NCI-H1694 (cell line): ENCODE measurements at places on chromosomes 7 and 10.

DNA sequence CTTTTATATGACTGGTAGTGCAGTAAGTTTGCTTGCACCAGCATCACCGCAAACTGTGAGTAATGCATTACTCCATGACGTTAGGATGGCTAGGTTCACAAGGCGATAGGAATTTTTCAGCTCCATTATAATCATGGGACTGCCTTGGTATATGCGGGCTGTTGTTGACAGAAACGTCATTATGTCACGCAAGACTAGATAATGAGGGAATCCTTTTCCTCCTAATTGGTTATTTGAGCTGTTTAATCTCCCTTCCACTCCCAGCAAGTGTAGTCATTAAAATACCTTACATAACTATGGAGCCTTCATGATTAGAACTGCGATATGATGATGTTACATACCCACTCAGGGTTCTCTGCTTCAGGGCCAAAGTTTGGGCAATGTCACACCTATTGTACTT is 17.3 kb downstream of the KLLN start:
- no peak for DNase-seq

- peak; percentile 37 for DNase-seq
Observed at GRCh38 chr7:122438006-122438405, 133.5 kb upstream of the FEZF1 start.

- DNase-seq, result peak; percentile 26
Observed at GRCh38 chr7:107982042-107982840, 20.7 kb downstream of the LAMB1 start.

GRCh38 chr10:99975106-99975829 is 34.5 kb downstream of the DNMBP start:
- no peak for DNase-seq

GRCh38 chr10:4850397-4850796 is 24.4 kb downstream of the AKR1E2 start:
- DNase-seq, result no peak

DNA sequence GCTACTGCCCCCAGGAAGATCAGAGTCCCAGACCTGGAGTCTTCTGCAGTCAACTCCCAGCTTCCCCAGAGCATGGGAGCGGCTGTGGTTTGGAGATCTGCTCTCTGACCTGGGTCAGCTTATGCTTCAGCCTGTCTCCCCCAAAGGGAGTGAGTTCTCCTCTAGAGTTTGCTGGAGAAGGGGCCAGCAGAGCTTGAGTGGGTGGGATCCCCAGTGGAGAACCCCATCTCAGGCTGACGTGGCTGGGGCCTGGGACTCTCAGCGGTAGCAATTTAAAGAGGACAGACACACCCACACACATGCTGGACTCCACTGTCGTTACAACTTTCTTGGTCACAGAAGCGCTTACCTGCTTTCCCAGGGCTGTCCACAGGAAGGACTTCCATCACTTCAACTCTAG is 6.3 kb downstream of the UNC5B start:
- DNase-seq, result no peak

DNA sequence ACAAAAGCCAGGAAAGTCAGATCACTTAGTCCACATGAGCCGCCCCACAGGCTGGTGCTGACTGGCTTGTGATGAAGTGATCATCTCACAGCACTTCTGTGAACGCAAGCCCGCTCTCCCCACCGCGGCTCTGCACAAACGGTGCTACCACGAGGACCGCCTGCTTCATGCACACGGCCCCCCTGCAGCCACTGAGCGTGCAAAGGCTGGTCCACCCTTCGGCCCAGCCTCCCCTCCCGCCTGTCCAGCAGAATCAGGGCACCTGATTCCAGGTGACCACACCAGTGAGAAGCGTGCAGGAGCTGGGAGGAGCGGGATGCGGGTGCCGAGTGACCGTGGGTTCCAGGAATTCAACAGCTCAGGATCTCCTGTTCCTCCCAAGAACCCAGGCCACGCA is 32.2 kb downstream of the MAD1L1 start:
- no peak for DNase-seq

- no peak for DNase-seq
Observed at GRCh38 chr10:130631142-130632096, 495.2 kb downstream of the GLRX3 start.

DNA sequence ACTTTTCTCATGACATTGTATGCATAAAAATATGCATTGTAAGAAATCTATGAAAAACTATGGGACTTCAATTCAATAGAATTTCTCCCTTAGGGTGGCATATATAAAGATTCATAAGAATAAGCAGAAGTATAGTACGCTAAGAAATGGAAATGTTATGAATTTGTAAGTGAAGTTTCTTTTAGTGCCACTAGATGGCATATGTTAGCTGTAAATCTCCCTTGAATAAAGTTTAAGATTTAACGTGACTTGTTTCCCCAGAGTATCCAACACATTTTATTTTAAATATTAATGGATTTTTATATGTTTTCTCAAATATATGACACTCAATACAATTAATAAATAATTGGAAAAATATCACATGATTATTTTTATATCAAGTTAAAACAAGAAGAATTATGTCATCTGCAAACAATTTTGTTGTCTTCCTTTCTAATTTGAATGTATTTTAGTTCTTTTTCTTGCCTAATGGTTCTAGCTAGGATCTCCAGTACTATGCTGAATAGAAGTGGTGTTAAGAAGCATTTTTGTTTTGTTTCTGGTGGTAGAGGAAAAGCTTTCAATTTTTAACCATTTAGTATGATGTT is 287.2 kb downstream of the HGF start:
- DNase-seq, result no peak

DNA sequence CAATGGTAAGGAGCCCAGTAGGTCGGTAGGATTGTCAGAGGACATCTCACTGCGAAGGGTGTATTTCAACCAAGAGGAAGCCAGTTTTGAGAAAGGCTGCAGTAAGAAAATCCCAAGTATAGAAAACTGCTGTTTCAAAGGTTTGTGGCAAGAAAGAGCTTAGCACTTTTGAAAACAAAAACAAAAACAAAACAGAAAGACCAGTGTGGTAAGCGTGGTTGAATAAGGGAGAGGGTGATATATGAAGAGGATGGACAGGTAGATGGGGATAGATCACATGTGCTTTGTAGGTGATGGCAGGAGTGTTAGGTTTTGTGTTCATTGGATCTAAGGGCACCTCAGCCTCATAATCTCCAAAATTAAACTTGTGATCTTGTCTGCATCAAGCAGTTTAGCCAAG is 141.6 kb upstream of the WNT16 start:
- no peak for DNase-seq

GRCh38 chr10:43200538-43201390 is 62.5 kb downstream of the CSGALNACT2 start:
- no peak for DNase-seq

- no peak for DNase-seq
Observed at GRCh38 chr7:12032146-12032545, 178.9 kb upstream of the TMEM106B start.

DNA sequence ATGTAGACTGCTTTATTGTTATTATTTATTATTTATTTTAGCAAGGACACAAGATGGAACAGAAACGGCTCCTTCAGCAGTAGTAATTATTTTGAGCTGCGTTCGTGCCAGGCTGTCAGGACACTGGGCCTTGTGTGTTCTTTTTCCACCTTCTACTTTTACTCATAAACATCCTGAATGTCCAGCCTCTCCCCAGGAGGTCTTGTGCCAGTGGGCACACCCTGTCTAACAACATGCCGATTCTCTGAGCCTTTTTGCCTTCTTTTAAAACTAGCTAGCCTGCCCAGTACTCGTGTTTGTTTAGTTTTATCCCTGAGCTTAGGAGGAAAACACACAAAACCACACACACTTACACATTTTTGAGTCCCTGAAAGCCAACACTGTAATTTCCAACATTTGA is 1.2 kb downstream of the SCIN start:
- no peak for DNase-seq

GRCh38 chr10:32142646-32143045 is 86.4 kb upstream of the KIF5B start:
- no peak for DNase-seq
